Stimulated activated CD4-positive, alpha-beta T cell treated with anti-CD3 and anti-CD28 coated beads, Interleukin-1b, Interleukin-23, amount 100 ng/mL, for 1 hour (primary cell): ENCODE measurements at places on chromosomes 1 and 21.
A peak's percentile ranks its signal among the peaks of the same experiment; 100 is the strongest.

DNA sequence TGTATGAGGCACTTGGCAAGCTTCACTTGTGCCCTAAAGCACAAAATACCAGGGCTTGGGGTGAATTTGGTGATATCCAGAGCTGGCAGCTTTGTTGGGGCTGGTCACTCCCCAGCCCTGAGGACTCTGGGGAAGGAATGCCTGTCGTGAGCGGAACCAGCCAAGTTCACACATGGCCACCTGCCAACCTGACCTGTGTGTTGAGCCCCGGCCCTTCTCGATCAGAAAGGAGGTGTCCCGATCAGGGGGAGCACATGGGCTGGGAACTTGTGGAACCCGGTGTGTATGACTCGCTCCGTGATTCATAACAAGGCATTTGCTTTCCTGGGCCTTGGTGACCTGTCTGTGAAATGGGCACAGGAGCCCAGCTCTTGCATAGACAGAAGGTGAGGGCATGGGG lies 43.1 kb downstream of the AGPAT3 start:
- no peak for DNase-seq

- no peak for DNase-seq
Measured at GRCh38 chr1:59375321-59376220, 78.7 kb downstream of the FGGY start.

- DNase-seq = no peak
Measured at GRCh38 chr1:108527135-108527534, 32.8 kb upstream of the EEIG2 start.

GRCh38 chr21:42260121-42260520 lies 41.2 kb downstream of the ABCG1 start:
- no peak for DNase-seq

DNA sequence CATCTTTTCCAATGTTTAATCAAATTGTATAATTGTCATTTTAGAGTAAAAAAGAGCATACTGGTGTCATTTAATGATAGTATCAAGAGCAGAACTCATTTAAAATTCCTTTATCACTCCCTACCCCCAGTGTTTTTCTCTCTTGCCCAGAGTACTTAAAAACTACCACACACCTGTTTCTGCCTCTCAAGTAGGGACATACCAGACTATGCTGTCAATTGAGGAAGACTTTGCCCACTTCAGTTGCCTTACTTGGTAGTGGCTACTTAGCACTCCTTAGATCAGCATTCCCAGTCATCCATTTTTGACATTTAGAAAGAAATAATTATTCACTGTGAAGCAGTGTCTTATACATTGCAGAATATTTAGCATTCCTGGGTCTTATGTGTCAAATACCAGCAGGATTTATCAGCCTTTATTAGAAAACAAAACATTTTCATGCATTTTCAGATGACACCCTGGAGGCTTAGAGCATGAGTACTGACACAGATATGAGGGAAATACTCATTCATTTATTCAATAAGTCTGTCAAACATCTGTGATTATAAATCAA lies 127.5 kb upstream of the RGS1 start:
- DNase-seq = no peak

- no peak for DNase-seq
Measured at GRCh38 chr1:184630679-184631060, 124.0 kb downstream of the EDEM3 start.

GRCh38 chr1:179953974-179954492 lies 577 bp upstream of the CEP350 start:
- DNase-seq = no peak

DNA sequence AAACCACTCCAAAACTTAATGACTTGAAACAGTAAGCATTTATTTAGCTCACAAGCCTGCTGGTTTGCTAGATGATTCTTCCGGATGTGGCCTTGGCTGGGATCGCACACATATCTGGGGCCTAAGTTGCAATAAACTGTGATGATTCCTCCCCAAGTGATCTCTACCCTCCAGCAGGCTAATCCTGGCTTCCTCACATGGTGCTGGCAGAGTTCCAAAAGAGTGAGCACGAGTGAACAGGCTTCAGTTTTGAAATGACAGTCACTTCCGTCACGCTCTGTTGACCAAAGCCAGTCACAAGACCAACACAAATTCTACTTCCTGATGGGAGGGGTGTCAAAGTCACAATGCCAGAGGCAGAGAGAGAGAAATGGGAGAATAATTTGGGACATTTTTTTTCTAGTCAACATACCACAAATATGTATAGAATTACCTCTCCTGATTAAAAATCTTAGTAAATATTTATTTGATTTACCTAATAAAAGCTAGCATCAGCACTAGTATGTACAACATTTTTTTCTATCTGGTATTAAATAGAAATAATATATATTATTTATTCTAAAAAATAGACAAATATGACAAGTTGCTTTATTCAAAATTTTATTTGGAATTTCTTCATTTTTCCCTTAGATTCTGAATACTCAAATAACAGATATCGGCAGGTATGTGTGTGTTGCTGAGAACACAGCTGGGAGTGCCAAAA lies 292.7 kb downstream of the TPR start:
- no peak for DNase-seq

GRCh38 chr1:176691251-176692228 lies 228.6 kb downstream of the PAPPA2 start:
- no peak for DNase-seq

DNA sequence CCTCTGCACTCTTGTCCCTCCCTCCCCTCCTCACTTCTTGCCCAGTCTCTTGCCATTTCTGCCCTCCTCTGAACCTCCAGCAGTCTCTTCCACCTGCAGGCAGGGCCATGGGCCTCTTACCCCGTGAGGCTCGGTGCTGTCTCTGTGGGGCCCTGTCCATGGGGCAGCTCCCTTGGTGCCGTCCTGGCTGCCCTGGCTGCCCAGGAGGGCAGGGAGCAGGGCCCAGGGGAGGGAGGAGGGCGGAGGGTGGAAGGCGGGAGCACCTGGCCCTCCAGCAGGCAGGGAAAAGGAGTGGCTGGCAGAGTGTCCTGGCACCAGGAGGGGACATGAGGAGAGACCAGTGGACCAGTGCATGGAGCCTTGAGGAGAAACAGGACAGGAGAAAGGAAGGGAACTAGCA lies at the start of gene RORC:
Gene RORC (minus strand): TSS at position 198 of the 400 bp plus-strand sequence. CDS start 38 bp downstream, at position 160.
- DNase-seq = no peak

DNA sequence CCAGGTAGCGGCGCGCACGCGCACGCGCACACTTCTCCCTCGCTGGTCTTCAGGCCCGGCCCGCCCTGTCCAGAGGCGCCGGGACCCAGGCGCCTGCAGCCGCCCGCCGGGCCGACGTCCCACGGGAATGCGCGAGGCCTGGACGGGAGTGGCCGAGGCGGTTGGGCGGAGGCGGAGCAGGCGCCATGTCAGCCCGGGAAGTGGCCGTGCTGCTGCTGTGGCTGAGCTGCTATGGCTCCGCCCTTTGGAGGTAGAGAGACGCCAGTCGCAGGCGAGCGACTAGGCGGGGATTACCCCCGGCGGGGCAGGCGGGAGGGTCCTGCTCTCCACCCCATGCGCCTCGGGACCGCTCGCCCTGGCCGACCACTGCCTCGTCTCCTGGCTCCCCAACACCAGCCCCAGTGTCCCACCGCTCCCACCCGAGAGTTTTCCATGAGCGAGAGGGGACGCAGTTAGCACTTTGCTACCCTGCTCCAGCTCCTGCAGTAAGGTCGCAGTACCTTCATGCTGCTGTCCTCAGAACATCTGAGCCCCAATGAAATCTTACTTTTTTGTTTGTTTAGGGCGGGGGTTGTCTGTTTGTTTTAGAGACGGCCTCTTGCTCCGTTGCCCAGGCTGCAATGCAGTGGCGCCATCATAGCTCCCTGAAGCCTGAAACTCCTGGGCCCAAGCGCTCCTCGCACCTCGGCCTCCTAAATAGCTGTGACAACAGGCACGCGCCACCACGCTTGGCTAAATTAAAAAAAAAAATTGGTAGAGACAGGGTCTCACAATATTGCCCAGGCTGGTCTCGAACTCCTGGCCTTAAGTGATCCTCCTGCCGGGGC lies at the start of gene CATSPERE:
Gene CATSPERE (plus strand): TSS at position 29 of the 827 bp plus-strand sequence. CDS start 157 bp downstream, at position 186.
- peak; percentile 41 for DNase-seq

GRCh38 chr1:224565611-224566406 lies 50.3 kb upstream of the CNIH3 start:
- no peak for DNase-seq
